Mammary epithelial cell (primary cell): ENCODE measurements at places on chromosomes 5 and 9.

- no peak for DNase-seq
These were observed 58.9 kb upstream of the ORM1 start for GRCh38 chr9:114263853-114264510.

DNA sequence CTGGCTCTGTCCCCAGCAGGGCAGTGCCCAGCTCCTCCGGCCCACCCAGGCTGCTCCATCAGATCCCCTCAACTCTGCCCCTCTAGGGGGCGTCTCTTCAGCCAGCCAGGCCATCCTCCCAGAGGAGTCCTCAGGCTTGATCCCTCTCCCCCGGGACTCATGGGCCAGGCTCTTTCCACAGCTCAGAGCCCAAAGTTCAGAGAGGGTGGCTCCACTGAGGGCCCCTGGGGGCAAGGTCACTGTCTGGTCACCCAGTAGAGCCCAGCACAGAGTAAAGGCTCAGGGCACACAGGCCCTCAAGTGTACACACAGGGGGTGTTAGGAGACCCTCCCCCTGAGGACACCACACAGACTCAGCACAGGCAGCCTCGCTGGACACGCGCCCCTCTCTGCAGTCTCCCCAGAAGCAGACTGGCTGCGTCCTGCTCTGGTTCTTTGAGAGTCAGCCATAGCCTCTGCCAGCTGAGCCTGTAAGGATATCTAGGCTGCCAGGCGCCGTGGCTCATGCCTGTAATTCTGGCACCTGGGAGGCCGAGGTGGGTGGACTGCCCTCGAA lies 64.8 kb downstream of the PAX5 start:
- DNase-seq = no peak

GRCh38 chr5:150596313-150596712 lies 44.1 kb upstream of the SYNPO start:
- DNase-seq = no peak

DNA sequence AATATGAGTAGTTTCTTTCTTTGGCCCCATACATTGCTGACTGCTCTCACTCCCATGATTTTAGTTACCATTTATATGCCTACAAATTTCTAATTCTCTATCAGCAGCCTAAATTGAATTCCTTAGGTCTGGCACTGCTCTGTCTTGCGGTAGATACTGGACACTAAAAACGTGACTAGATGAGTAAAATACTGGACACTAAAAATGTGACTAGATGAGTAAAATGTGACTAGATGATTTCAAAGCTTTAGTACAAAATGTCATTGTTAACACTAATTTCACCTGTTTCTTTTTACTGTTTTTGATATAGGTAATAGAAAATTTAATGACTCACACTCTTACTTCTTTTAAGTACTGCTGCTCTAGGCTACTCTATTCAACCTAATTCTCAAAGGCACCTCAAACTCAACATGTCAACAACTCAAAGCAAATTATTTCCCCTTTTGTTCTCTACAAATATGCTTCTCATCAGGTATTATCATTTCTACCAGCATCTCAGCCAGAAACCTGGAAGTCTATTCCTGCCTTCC lies 31.4 kb upstream of the GOLGA1 start:
- DNase-seq = no peak

DNA sequence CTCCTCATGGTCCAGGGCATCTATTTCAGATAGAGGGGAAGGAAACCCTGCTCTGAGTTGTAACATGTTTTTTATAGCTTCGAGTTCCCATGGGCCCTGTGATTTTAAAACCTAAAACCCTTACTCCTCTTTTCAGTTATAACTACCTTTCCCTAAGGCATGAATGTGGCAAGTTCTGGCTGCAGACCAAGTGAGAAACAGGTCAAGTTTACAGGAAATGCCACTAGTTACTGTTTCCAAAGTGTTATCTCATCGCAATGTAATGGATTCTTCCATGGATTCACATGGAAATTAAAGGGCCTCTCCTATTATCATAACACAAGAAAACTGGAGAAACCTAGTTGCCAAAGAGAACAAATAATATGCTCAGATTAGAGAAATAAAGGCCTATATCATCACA lies 574.5 kb upstream of the GRAMD2B start:
- peak; percentile 28 for DNase-seq

- no peak for DNase-seq
These were observed 76.7 kb upstream of the STXBP1 start for GRCh38 chr9:127535396-127535795.

DNA sequence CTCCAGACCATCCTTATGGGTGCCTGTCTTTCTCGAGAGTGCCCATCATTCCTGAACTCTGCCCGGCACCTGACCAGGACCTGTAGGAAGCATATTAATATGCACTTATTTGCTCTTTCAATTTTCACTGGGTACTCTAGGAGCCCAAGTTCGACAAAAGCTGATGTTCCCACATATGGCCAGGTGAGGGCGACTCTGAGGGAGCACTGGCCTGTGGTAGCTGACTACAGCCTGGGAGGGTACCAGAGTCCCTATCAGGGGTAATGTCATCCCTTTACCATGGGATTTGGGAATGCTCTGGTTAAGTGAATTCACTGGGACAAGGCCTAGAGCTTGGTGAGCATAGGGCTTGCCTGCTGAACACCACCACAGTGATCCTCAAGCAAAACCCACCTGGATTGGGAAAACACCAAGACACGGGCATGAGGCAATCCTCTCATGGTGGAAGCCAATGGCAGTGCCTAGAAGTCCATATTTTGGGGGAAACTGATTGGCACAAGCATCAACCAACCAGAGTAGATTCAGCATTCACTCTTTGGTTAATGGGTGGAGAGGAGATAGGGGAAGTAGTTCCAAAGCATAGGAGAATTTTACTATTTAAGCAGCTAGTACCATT lies 112.2 kb downstream of the MTX3 start:
- peak; percentile 3 for DNase-seq
